Caki2 (cell line): ENCODE measurements at places on chromosomes 1 and 21.
A peak's percentile ranks its signal among the peaks of the same experiment; 100 is the strongest.

DNA sequence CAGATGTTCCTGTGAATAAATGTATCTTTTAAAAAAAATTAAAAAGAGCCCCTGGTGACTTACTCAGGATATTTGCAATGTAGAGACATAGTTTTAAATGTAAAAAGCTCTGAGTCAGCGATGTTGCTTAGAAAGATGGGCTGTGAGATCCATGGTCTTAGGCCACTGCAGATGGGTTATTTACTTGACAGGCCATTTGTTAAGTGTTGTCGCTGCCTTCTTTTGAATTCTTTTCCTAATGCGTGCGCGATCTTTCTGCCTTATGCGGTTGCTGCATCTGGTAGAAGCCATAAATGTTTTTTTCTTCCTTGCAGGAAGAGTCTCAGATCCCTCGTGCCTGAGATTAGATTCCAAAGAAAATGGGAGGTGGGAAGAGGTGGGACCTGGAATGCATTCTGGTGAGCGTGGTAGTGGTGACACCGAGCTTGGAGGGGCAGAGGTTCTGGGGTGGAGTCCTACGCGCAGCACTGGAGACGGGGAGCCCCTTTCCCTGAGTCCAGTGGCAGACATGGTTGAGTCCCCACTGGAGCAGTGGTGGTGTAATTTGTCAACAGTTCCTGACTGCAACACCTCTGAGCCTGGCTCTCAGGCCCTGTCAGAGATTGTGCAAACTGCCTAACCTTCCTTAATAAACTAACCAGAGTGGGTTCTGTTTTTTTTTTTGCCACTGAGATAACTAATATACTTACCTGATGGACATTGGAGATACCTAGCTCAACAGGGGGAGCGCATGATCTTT is 197.2 kb downstream of the HHAT start:
- no peak for DNase-seq

GRCh38 chr1:247281001-247281574 is 25.2 kb downstream of the VN1R5 start:
- no peak for DNase-seq

DNA sequence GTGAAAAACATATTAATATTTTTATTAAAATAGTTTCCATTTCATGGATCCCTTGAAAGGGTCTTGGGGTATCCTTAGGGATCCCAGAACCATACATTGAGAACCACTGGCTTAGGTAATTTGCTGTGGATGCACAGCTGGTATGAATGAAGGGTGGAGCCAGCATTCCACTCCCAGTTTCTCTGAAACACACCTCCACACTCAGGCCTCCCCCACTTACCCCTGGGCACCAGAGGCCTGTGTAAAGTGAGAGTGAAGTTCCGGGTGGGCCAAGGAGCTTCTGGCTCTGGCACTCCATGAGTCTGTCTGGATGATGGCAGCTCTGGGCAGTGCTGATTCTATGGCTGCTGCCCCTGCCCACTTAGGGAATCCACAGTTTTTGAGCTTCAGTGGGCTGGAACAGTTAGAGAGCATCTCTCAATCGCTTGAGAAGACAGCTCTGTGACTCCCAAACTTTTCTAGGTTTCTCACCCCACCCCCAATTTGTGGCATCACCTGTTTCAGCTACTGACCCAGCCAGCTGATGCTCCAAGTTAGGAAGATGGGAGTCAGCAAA is 57.8 kb upstream of the CD1D start:
- peak; percentile 65 for DNase-seq

GRCh38 chr1:55670331-55671082 is 455.3 kb upstream of the USP24 start:
- no peak for DNase-seq

GRCh38 chr1:238061967-238062613 is 171.4 kb upstream of the ZP4 start:
- peak; percentile 74 for DNase-seq
